ENCODE measurements at places on chromosomes 7 and 10. TPM values are rescaled to one million over a fixed set of nuclear protein-coding genes. Genes with fewer than 3 reads are reported as not detected.

- peak; percentile 96 for DNase-seq
These were observed 3.7 kb upstream of the IFIT1B start for GRCh38 chr10:89373916-89374711.

The ANKRD1 gene
- 913 TPM for total RNA-seq

DNA sequence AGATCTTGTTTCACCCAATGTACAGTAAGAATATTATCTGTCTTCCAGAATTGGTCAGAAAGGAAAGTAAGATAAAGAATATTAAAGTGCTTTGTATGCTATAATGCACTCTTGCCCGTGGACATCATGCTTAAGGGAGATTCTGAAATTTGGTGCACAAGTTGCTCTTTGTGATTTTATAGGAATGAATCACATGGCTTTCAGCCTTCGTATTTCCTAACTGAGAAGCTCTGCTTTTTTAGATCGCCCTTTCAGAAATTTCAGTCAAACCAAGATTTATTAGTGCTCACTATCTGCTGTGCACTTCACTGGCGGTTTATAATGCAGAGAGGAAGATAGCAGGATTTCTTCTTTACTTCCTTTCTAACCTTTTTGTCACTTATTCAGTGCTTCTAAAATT is 1248.5 kb upstream of the LRRN3 start:
- DNase-seq, result no peak

The RNF148 gene
- 0.50 TPM for total RNA-seq

- DNase-seq, result peak; percentile 74
These were observed 46.3 kb downstream of the INSYN2A start for GRCh38 chr10:127150136-127150535.

DNA sequence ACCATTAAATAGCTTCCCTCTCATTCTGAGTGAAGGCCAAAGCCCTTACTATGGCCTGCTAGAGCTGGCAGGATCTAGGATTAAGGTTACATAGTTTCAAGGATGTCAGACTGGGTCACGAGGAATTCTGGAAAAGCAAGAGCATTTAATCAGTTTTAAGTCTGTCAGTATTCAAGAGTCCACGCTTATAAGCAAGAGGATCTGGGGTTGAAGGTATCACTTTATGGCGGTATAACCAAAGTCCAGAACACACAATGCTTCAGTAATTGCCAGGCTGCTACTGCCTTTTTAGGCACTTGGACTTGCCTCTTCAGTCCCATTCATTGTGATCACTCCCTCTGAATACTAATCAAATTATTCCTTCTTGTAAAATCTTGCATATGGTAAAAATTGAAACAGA is 101.0 kb downstream of the HBP1 start:
- no peak for DNase-seq

DNA sequence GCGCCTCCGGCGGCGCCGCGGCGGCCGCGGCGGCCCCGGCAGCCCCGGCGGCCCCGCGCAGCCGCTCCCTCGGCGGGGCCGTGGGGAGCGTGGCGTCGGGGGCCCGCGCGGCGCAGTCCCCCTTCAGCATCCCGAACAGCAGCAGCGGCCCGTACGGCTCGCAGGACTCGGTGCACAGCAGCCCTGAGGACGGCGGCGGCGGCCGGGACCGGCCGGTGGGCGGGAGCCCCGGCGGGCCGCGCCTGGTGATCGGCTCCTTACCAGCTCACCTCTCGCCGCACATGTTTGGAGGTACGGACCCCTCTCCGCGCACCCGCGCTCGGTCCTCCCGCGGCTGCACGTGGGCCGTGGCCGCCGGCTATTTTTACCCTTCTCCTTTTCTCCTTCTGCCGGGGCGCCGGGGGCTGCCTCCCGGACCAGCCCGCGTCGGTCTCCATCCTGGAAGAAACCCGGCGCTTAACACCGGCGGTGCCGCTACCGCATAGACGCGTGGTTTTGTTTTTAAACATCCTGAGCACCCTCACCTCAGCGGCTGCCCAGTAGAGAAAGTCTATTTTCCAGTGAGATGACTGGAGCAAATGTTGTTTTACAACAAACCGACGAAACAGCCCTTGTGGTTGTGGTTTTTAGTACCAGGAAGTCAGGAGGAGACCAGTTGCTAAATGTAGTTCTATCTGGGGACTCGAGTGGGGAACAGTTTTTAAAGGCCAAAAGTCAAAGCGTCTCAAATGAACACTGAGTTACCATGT is 1.3 kb downstream of the ZNRF2 start:
- peak; percentile 63 for DNase-seq

- peak; percentile 9 for DNase-seq
These were observed 1.3 kb upstream of the SLC26A5 start for GRCh38 chr7:103447073-103447960.

The CALHM3 gene
- total RNA-seq, result not detected

DNA sequence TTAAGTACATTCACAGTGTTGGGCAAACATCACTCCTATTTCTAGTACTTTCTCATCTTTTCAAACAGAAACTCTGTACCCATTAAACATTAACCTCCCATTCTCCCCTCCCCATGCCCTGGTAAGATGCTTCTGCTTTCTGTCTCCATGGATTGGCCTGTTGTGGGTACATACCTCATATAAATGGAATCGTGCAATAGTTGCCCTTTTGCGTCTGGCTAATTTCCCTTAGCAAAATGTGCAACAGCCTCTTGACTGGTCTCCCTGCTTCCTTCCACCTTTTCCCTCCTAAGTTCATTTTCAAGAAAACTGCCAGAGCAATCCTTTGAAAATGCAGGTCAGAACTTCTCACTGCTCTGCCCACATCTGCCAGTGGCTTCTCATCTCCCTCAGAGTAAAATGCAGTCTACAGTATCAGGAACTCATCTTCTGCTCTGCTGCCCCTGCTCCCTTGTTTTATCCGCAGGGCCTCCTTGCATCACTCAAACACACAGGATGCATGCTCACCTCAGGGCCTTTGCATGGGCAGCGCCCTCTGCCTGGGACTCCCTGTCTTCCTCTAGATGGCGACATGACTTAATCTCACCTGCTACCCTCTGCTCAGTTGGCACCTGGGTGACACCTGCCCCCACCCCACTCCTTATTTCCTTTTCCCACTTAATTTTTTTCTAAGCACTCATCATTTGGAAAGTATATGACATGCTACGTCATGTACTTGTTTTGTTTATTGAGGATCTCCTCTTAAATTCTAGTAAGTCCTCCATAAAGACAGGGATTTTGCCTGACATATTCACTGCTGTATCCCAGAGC is 44.3 kb upstream of the ECHDC3 start:
- no peak for DNase-seq

The ACSM6 gene
- total RNA-seq, result not detected

GRCh38 chr10:24519950-24520349 is 203.7 kb downstream of the ARHGAP21 start:
- no peak for DNase-seq

DNA sequence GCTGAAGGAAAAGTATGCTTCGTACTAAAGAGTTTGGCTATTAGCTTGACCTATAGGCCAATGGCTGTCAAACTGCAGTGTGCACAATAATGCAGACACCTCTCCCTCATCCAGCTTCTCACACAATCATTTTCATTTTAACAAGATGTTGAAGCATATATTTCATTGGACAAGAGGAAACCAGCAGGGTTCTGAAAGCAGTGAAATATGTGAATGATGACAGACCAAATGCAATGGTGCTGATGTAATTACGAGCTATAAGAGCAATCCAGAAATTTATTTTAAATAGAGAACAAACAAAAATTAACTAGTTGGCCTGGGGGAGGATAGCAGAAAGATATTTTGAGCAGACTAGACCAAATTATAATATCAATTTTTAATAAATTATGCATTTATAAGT is 331.5 kb upstream of the AKR1E2 start:
- DNase-seq, result no peak

DNA sequence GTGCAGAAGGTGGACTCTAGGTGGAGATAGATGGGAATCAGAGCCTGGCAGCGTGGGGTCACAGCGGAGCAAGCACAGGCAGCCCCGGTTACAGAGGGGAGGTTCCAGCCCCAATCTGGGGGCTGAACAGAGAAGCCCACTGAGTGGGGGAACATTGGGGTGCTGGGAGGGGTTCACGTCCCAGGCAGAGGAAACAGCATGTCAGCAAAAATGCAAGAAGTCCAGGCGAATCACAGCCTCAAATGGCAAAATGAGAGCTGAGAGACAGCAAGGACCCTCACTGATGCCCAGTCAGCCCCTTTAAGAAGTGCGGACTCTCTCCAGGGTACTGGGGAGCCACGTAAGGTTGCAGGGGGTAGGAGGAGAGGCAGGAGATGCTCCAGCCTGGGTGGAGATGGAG is 62.0 kb downstream of the ELFN1 start:
- no peak for DNase-seq

DNA sequence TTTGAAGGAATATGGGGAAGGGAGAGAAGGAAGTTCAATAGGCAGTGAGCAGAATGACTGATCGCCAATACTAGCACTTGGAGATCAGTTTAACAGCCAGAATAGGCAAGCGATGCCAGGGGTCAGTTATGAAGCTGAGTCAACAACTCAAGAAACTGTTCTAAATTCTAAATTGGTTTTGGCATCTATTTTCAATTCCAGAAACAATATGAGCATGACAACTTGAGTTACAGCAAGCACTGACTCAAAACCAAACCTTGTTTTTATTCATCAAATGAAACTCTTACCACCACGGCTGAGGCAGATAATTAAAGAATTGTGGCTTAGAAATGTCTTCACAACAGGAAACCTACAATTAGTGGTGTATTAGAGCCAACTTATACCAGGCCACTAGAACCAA is 180.5 kb upstream of the ASAH2 start:
- DNase-seq, result peak; percentile 83

- DNase-seq, result no peak
These were observed 28.3 kb downstream of the GBX1 start for GRCh38 chr7:151139071-151139790.

DNA sequence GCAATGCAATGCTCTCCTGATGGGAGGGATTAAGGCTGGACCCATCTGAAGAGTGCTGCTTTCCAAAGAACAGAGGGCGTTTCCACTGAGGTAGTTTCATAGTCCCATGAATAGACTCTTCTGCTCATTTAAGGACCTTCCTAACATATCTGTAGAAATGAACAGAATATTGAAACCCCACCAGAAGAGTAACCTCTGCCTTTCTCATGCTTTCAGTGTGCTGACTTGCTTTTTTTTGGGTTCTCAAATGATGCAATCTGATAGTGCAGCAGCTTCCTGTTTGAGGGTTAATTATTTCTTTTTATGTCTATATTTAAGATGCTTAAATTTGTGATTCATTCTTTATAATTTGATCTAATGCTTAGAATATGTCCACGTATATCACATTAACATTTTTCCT is 82.2 kb downstream of the GATA3 start:
- DNase-seq, result no peak

The GIMAP2 gene
- not detected for total RNA-seq

- no peak for DNase-seq
These were observed 16.3 kb downstream of the PRKCQ start for GRCh38 chr10:6563731-6564130.

DNA sequence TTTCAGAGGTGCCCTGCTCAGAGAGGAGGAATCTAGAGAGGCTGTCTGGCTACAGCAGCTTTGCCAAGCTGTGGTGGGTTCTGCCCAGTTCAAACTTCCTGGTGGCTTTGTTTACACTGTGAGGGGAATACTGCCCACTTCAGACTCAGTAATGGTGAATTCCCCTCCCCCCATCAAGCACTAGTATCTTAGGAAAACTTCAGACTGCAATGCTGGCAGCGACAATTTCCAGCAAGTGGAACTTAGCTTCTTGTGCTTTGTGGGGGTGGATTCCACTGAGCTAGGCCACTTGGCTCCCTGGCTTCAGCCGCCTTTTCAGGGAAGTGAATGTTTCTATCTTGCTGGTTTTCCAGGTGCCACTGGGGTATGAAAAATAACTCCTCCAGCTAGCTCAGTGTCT is 42.8 kb downstream of the CYP2C8 start:
- no peak for DNase-seq

DNA sequence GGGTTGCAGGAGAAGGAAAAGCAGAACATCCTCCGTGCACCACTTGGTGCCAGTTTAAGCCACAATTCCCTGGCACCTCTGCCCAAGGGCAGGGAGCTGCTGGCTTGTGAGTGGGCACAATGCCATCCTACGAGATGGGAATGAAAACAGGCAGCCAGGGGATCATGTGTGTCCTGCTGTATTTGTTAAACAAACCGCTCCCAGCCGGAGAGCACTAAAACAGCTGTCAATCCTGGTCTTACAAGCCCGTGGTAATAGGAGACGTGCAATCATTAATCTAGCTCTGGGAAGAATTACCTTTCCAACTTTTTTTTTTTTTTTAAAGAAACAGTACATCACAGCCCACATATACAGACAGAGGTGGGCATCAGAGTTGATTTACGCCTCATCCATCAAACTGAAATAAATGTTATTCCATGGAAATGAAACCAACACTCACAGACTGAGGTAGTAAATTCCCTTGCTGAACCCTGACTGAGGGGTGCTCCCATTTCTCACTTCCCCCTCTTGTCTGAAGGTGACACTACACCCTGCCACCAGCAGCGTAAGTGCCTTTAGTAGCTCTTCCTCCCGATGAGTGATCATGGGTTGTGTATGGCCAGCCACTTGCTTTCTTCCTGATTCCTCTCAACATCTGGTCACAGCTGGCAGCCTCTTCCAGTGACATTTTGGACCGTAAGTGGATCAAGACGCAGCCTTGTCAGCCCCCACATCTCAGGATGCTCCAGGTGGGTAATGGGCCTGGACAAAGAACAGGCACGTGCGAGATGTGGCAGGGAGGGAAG is 143.8 kb downstream of the TEX36 start:
- DNase-seq, result no peak

The MKI67 gene
- 4.6 TPM for total RNA-seq

The KLF14 gene
- not detected for total RNA-seq

DNA sequence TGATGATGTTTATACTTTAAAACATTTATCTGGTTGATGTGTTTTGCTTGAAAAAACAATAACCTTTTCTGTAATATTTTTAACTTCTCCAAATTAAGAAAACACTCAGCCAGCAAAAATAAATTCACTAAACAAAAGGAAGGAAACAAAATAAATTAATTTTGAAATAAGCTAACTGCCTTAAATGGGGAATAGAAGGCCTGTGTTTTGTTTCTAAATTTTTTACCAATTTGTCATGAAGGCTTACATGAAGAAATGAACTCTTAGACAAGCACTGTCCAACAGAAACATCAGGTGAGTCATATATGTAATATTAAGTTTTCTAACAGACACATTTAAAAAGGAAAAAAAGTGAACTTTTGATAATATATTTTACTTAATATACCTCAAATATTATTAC is 68.5 kb downstream of the LRRN3 start:
- DNase-seq, result peak; percentile 57

DNA sequence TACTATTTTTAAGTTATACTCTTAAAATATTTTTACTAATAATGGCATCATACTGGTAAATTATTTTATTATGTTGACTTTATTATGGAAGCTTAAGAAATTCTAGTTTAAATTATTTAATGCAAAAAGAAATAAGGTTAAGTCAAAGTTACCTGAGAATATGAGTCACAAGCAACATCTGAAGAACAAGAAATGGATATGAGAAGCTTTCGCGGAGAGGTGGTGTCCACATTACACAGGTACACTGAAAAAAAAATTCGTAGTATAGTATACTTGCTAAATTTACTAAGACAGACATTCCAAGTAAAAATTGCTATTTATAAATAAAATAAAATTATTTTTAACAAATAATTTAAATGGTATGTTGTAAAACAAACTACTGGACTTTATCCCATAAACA is 143.8 kb downstream of the AVL9 start:
- no peak for DNase-seq

GRCh38 chr7:44184206-44184872 is 4.9 kb downstream of the GCK start:
- peak; percentile 84 for DNase-seq

The WNT8B gene
- not detected for total RNA-seq
